ENCODE measurements at places on chromosomes 7 and 10.

GRCh38 chr7:47215049-47215448 is 366.9 kb downstream of the TNS3 start:
- no peak for DNase-seq

GRCh38 chr7:101506531-101506930 is 122.6 kb downstream of the MYL10 start:
- DNase-seq: no peak

DNA sequence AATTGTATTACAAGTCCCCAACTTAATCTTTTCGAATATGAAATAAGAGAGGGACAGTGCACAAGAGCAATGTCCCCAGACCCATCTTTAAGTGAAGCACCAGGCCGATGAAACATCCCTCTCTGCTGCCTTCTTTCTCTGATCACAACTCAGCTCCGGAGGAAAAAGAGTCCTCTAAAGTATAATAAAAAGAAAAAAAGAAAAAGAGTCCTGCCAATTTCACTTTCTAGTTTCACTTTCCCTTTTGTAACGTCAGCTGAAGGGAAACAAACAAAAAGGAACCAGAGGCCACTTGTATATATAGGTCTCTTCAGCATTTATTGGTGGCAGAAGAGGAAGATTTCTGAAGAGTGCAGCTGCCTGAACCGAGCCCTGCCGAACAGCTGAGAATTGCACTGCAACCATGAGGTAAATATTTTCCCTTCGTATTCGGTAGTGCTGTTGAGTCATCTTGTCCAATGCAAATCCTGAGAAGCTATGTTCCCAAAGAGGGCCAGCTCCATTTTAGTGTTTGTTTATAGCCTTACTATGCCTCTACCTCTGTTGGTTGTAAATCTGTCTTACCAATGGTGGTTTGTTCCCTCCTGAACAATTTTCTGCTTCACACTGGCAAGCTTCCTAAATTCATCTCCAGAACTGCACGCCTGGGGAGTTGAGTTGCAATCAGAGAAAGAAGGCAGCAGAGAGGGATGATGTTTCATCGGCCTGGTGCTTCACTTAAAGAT is at the start of gene IFIT2:
Gene IFIT2 (plus strand): TSS at position 326 of the 725 bp plus-strand sequence. CDS start 78 bp downstream, at position 404.
- DNase-seq: peak; percentile 53

DNA sequence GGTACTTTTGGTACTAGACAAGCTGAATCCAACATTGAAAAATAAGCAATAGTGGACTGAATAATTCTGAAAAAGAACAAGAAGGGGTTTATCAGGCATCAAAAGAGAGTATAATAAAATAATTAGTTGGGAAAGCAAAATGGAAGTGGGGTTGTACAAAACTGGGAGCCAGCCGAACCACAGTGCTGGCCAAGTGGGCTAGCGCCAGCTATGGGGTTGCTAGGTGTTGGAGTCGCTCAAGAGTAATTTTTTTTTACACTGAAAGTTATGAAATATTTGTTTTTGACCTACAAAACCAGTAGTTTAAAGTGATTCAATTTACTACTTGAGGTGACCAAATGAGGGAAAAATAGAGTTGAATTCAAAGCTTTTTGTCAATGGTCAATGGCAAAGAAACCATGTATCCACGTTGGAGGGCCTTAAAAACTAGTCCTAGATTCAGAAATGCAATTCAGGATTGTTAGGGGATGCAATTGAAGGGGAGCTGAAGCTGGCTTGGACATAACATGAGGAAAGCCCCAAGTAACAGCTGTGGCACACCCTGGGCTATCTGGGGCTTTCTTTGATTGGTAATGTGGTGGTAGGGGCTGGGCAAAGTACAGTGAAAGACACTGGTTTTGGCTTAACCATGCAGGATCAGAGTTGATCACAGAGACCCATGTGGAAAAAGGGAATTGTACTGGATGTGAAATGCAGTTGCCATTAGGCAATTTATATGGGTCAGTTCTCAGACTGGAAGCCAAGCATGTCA is 28.3 kb upstream of the MSMB start:
- no peak for DNase-seq

GRCh38 chr10:28732091-28732490 is 54.8 kb downstream of the BAMBI start:
- DNase-seq: no peak

DNA sequence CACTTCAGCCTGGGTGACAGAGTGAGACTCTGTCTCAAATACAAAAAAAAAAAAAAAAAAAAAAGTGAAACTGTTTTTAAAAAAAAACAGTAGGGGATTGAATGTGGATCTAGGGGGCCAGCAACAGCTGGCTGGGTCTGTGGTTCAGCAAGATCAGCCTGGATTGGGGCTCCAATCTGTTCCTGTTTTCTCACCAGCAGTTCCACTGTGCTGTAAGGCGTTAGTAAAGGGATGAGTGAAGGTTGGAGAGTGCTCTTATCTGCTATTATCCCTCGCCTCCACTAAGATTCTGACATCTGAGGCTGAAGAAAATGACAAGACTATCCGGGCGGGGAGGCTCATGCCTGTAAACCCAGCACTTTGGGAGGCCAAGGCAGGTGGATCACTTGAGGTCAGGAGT is 41.6 kb upstream of the GTF2IRD1 start:
- no peak for DNase-seq

DNA sequence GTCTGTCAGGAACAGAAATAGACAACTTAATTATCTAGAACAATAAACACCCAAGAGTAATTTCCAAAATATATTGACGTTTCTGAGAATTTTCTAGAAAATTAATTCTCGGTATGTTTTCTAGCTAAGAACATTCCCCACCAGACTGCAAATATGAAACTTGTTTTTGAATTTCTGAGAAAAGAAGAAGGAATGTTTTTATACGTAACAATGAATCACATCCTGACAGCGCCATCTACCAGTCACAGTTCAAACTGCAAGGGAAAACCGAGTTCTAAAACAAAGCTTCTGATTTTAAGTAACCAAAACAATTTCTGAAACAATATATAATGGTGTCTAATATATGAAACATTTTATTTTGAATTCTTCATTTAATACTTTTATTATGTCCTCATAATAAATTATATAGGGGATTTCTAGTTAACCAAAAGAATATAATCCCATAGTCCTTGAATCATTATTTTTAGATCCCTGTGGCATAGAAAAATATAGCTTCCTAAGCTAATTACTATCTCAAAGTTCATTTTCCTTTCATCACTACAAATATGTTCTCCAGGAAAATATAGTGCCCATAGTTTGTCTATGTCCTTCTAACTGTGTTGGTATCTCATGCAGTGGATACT is 34.5 kb upstream of the MEOX2 start:
- peak; percentile 10 for DNase-seq

- no peak for DNase-seq
Observed at GRCh38 chr10:123633106-123633505, 33.0 kb upstream of the GPR26 start.

DNA sequence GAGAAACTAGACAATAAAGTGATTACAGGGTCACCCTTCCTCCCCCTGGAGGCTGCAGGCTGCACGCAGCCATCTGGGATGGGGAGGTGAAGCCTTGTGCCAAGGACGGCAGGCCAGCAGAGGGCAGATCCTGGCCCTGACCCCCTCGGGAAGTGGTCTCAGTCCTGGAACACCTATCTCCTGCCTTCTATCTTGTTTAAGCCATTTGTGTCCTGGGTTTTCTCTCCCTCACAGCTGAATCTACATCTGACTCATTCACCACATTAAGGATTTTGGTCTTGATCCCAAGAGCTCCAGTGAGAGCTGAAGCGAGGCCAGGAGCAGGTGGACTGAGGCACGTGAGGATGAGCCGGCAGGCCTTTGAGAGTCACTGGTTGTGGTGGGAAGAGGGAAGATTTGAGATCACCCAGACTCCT is 16.4 kb upstream of the PARP12 start:
- DNase-seq: no peak

DNA sequence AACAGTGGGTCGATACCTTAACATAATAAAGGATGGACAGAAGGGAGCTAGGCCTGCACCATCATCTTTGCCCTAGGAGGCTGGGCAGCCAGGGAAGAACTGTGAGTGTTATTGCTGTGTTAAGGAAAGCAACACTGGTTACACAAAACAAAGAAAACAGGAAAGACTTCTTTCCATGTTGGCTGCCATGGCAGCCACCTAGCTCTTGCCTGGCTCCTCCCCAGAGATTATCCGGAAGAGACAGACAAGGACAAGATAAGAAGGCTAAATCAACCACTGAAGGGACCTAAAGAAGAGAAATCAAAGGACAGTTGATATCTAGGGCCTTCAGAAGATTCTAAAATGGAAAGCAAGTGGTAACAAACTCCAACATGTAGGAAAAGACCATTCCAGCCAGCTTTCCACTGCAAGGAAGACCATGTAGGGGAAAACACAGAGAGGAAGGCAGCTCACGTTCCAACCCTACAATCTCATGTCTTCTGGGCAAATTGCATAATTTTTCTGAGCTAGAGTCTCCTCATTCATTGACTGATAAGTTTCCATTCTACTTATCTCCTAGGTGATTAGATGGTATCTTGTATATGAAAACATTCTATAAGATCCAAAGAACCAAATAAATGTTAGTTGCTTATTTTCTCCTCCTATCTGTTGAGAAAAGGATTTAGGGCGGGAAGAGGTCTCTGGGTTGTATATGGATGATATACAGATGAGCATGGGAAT is 51.2 kb downstream of the SP8 start:
- no peak for DNase-seq

- DNase-seq: no peak
Observed at GRCh38 chr10:97366572-97366971, 32.0 kb upstream of the FRAT2 start.

DNA sequence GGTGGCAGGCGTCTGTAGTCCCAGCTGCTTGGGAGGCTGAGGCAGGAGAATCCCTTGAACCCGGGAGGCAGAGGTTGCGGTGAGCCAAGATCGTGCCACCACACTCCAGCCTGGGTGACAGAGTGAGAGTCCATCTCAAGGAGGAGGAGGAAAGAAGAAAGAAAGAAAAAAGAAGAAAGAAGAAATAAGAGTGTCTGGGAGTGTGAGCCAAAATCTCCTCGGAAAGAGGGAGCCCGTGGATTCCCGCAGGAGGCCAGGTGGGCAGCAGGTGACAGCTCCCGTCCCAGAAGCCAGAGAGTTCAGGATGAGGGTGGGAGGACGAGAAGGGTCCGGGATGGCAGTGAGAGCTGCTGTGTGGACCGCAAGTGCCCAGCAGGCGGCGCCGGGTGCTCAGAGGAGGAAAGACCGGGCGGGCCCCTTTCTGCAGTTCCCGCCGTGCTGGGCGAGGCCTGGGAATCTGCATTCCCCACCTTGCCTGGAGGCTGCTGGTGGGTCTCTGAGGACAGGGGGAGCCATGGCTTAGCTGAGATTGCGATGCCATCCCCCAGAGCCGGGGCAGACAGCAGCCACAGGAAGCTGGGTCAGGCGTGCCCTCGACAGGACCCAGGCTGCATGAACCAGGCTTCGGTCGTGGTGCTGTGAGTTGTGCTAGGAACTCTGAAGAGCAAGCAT is 17.1 kb upstream of the AMZ1 start:
- DNase-seq: peak; percentile 88

DNA sequence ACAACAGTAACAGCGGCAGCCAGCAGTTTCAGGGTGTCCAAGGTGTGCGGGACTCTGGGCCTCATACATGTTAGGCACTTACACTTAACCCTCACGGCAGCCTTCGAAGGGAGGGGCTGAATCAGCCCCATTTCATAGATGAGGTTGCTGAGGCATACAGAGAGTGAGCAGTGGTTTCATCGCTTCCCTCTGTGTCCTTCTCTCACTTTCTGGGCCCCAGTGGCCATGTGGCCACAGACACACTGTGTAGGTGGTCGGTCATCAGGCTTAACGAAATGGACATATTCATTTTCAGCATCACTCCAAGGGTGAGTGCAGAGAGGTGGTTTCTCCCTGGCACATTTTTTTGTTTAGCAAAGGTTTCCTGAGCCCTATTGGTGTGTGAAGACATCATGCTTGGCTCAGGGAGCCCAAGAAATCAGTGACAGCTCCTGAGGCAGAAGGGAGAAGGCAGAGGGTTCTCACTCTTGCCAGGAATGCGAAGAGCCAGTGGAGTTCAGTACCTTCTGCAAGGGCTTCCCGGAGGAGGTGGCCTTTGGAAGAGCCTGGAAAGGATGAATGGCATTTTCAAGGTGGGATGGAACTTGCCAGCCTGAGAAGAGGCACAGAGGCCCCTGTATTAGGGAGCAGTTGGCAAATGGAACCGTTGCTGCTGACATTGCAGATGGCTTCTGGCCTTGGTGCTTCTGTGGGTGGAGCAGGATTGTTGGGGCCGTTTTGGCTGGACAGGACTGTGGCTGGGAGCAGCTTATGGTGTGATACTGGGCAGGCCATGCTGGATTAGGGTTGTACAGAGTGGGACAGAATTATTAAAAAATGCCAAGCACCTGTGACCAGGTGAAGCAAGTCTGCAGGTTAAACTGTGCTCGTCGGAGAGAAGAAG is 61.7 kb upstream of the PPIF start:
- DNase-seq: peak; percentile 88

- no peak for DNase-seq
Observed at GRCh38 chr10:113617086-113617485, 46.8 kb downstream of the NRAP start.

DNA sequence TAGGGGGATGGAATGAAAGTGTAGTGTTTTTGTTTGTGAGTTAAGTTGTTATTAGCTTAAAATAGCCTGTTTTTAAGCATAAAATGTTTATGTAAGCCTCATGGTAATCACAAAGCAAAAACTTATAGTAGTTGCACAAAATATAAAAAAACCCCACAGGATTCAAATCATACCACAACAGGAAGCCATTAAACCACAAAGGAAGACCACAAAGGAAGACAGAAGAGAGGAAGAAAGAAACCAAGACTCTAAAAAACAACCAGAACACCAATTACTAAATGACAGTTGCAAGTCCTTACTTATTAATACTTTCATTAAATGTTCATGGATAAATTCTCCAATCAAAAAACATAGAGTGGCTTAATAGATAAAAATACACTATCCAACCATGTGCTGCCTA is 63.6 kb downstream of the ANKRD7 start:
- peak; percentile 15 for DNase-seq

DNA sequence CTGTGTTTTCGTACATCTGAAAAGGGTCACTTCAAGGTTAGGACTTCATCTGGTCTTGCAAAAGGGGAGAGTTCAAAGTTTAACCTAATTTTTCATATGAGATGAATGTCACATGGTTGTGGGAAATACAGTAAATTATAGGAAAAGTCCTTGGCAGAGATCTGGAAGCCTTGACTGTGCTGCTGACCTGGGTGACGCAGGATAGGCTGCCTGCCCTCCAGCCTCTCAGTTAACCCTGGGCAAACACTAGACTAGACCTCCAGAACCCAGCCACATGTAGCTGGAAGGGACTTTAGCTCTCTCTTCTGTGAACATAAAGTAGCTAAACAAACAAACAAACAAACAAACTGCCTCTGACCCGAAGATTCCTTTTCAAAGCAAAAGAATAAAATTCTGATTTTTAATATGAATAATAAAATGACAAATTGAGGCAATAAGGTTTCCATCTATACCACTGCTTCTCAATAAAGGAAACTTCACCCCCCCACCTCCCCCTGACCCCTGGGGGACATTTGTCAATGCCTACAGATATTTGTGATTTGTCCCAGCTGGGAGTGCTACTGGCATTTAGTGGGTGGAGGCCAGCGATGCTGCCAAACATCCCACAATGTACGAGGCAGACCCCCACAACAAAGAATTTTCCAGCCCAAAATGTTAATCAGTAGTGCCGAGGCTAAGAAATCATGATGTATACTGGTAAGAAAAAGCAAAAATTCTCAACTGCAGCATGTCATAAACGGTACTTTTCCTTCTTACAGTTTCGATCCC is 75.2 kb upstream of the PRR15 start:
- DNase-seq: no peak

Data from GM20000 (cell line).